Activated CD4-positive, alpha-beta T cell treated with anti-CD3 and anti-CD28 coated beads, Interleukin-2, amount 10 ng/mL, durations not matched to agents 7 days and 5 days (primary cell): ENCODE measurements at places on chromosomes 2 and 18. TPM values are rescaled to one million over a fixed set of nuclear protein-coding genes. Genes with fewer than 3 reads are reported as not detected.

GRCh38 chr2:61179701-61180639 is 18.0 kb downstream of the C2orf74 start:
- peaks cover 2% of the 10 kb centered on the region for H3K27me3 ChIP-seq
- peaks cover 61% of the 10 kb centered on the region for H3K36me3 ChIP-seq
- peak overlapping the region; percentile 91 for H3K4me3 ChIP-seq
- no peak for DNase-seq

DNA sequence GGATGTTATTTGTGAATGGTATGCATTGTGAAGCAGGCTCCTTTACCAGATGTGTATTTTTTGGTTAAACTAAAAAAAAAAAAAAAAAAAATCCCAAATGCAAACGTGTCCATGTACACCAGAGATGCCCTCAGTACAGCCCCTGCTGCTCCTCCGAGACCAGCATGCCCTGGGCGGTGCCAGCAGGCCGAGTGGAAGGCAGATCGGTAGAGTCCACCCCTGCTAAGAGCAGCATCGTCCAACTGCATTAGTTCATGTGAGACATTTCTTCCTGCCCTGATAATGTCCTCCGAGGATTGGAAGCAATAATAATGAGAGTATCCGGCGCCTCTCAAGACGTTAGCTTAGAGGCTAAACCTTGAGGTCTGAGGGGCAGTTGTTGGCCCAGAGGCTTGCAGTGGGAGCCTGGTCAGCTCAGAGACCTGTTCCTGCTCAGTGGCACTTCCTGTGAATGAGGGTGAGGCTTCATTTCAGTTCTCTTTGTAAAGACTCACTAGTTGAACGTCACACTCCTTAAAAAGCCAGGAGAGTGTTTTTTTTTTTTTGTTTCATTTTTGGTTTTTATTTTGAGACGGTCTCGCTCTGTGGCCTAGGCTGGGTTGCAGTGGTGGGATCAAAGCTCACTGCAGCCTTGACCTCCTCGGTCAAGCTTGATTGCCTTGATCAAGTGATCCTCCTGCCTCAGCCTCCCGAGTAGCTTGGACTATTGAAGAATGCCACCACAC is 5.6 kb downstream of the SLC66A3 start:
- peaks cover 31% of the 10 kb centered on the region for H3K4me1 ChIP-seq
- peak; percentile 39 for DNase-seq
- peak overlapping the region; percentile 96 for H3K27ac ChIP-seq
- no peaks in the 10 kb centered on the region for H3K27me3 ChIP-seq

DNA sequence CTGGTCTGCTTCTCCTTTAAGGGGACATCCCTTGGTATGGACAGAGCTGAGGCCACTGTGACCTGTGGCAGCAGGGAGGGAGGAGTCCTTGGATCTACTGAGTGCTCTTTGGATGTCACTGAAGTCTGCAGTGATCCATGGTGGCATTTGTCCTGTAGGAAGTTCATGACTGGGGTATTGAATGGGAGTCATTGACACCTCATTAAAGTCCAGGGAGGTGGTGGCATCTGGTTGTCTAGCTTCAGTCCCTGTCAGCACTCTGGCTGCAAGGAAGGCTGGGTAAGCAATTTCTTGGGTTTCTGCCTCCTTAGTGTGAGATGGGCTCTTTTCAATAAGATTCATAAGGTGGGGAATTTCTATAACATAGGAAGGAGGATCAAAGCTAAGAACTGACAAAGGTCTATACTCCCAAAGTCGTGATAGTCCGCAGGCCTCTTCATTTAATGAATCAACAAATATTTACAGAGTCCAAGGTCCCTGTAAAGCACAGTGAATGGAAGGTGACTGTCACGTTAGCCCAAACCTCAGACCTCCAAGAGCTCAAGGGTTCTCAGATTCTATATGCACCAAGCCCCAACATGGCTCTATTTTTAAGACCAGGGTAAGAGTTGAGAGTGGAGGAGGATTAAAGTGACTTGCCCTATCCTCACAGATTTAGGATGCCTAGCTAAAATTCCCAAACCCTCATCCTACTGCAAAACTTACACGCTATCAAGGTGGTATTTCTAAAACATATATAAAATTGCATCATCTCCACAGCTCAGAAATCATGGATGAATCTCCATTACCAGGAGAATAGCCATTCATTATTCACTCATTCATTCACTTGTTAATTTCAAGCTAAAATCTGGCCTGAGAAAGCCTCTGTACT is 40.2 kb downstream of the THNSL2 start:
- peaks cover 8% of the 10 kb centered on the region for H3K27me3 ChIP-seq
- H3K4me1 ChIP-seq = no peaks in the 10 kb centered on the region
- H3K4me3 ChIP-seq = no peak overlapping the region
- H3K36me3 ChIP-seq = no peaks in the 10 kb centered on the region
- H3K27ac ChIP-seq = no peak overlapping the region
- no peak for DNase-seq

GRCh38 chr2:175080479-175080878 is 75.3 kb upstream of the CHN1 start:
- no peak overlapping the region for H3K4me3 ChIP-seq
- H3K4me1 ChIP-seq = no peaks in the 10 kb centered on the region
- no peaks in the 10 kb centered on the region for H3K27me3 ChIP-seq
- no peak overlapping the region for H3K27ac ChIP-seq

- H3K27ac ChIP-seq = no peak overlapping the region
- no peaks in the 10 kb centered on the region for H3K36me3 ChIP-seq
- DNase-seq = no peak
- H3K27me3 ChIP-seq = peaks cover 2% of the 10 kb centered on the region
These were observed 43.7 kb downstream of the AGAP1 start for GRCh38 chr2:235537587-235537986.

DNA sequence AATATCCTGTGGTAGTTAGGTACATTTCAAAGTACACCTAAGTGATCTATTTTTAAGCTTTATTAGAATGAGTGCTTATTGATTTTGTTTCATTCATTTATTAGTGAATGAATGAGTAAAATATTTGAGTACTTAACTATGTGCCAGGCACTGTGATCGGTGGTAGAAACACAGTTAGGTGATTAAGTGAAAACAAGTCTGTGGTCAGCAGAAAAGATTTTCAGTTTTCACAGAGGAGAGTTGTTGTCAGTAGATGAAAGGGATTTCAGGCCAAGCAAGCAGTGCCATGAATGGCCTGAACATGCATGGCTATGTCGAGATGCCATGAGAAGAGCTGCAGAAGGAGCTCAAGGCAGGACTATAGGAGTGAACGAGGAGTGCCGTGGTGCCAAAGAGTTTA is 85.9 kb downstream of the SPTBN1 start:
- no peak overlapping the region for H3K4me3 ChIP-seq
- peaks cover 5% of the 10 kb centered on the region for H3K27me3 ChIP-seq
- no peak for DNase-seq
- H3K27ac ChIP-seq = no peak overlapping the region

DNA sequence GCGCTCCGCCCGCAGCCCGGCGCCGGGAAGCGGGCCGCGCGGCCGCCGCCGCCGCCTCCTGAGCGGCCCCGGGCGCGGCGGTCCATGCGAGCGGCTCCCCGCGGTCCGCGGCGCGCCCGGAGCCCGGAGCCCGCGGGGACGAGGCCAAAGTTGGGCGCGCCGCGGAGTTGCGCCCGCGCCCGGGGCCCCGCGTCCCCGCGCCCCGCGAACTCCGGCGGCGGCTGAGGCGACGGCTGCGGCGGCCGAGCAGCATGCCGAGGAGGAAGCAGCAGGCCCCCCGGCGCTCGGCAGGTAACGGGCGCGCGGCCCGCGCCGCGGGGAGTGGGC is 992 bp downstream of the TSHZ1 start:
- no peak for DNase-seq
- H3K27me3 ChIP-seq = peaks cover 9% of the 10 kb centered on the region
- H3K4me3 ChIP-seq = peak overlapping the region; percentile 80
- peaks cover 64% of the 10 kb centered on the region for H3K4me1 ChIP-seq

DNA sequence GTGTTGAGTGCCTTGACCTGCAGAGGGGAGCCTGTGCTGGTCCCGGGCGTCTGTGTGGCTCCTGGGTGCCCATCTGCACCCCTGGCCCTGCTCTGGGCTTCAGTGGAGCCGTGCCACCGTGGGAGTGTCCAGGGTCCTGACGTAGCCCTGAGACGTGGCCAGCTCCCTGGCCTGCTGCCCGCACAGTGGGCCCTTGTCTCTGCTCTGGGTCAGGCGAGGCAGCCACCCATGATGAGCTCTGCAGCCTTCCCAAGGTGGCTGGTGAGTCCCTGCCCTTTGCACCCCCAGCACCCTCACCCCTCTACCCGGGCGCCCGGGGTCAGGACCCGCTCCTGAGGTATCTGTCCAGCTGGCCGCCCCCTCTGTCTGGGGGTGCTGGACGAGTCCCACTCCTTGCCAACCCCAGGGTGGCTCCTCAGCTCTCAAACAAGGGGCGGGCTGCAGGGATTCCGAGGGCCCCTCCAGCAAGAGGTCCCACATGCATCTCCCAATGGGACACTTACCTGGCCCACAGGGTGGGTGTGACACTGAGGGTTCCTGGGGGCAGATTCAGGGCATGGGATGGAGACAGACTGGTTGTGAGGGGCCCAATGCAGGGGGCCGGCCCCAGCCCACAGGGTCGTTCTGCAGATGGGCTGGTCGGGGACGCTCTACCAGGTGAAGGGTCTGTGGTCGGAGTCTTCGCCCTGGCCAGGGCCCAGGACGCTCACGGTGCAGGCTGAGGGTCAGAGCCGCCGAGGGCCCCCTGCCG is 2.4 kb downstream of the NEU4 start:
- DNase-seq = no peak
- H3K4me1 ChIP-seq = peaks cover 3% of the 10 kb centered on the region
- peaks cover 3% of the 10 kb centered on the region for H3K27me3 ChIP-seq
- H3K27ac ChIP-seq = no peak overlapping the region
- H3K4me3 ChIP-seq = no peak overlapping the region

DNAJC5G gene
- total RNA-seq = not detected

RIT2 gene
- total RNA-seq = not detected

CFAP65 gene
- total RNA-seq = not detected

LYG2 gene
- not detected for total RNA-seq

DUSP28 gene
- total RNA-seq = 9.6 TPM

RHBDD1 gene
- 35.5 TPM for total RNA-seq
